Fibroblast of lung (primary cell): ENCODE measurements at places on chromosomes 5 and 9.

- DNase-seq = peak; percentile 53
Measured at GRCh38 chr5:159906463-159906862, 9.8 kb upstream of the ADRA1B start.

- DNase-seq = no peak
Measured at GRCh38 chr5:11483630-11484029, 420.6 kb downstream of the CTNND2 start.

DNA sequence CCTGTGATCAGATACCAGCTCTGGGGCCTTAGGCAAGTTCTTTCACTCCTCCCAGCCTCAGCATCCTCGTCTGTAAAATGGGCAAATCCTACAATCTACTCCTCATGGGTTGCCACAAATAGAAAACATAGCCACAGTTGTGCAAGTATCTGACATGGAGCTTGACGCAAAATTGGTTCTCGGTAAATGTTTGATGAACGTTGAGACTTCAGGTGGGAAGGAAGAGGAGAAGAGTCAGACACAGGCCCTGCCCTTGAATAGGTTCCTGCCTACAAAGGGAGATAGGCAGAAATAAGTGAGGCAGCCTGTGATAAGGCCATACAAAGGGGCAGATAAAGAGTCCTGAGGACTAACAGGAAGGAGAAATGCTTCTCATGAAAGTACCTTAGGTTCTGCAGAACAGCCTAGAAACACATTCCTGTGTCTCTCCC is 26.1 kb upstream of the CPEB4 start:
- DNase-seq = no peak

- DNase-seq = no peak
Measured at GRCh38 chr9:117677572-117677971, 26.6 kb upstream of the TLR4 start.

DNA sequence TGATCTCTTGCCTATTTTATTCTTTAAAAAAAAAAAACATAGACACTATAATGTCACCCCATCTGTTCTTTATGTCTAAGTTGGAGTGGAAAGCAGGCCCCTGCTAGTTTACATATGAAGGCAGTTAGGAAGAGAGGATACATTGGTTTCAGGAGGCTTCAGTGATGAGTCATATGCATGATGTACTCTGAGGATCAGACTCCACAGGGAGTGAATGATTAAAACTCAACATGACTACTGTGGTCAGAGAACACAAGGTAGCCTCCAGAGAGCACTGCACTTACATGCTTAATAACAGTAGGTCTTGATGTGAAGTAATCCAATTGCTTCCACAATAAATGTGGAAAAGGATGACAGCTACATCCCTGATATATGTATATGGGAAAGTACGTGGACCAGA is 22.7 kb upstream of the FSTL4 start:
- DNase-seq = peak; percentile 59

DNA sequence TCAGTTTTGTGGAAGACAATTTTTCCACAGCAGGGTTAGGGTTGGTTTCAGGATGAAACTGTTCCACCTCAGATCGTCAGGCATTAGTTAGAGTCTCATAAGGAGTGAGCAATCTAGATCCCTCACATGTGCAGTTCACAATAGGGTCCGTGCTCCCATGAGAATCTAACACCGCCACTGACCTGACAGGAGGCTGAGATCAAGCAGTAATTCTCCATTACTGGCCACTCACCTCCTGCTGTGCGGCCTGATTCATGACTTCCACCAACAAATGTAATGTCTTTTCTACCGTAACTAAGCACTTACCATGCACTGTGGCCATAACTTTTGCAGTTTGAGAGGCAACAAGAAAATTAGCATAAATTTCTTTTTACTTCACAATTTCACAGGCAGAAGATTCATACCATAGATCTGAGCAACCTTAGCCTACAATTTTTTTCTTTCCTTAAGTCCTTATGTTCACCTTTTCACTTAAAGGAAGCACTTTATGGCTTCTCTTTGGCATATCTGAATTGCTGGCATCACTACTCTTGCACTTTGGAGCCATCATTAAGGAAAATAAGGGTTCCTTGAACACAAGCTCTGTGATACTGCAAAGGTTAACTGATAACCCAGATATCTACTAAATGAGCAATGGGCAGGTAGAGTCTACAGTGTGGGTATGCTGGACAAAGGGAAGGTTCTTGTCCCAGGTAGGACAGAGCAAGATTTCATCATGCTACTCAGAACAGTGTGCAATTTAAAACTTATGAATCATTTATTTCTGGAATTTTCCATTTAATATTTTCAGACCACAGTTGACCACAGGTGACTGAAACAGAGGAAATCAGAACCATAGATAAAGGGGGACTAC is 83.0 kb upstream of the IFNK start:
- no peak for DNase-seq

GRCh38 chr5:147479444-147479843 is 30.4 kb downstream of the DPYSL3 start:
- peak; percentile 72 for DNase-seq

DNA sequence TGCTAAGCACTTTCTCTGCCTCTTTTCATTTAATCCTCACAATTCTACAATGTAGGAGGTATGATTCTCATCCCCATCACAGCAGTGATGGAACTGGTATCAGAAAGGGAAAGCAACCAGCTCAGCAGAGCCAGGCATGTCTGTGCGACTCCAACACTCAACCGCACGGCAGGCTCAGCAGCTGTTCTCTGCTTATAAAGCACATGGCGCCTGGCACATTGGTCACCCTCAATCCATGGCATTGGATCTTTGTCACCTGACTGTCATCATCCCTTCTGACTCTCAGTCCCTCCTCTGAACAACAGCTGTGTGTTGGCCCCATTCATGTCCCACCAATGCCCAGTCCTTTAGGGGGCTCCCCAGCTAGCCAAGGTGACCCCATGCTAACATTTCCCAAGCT is 45.1 kb upstream of the HAND1 start:
- DNase-seq = no peak

DNA sequence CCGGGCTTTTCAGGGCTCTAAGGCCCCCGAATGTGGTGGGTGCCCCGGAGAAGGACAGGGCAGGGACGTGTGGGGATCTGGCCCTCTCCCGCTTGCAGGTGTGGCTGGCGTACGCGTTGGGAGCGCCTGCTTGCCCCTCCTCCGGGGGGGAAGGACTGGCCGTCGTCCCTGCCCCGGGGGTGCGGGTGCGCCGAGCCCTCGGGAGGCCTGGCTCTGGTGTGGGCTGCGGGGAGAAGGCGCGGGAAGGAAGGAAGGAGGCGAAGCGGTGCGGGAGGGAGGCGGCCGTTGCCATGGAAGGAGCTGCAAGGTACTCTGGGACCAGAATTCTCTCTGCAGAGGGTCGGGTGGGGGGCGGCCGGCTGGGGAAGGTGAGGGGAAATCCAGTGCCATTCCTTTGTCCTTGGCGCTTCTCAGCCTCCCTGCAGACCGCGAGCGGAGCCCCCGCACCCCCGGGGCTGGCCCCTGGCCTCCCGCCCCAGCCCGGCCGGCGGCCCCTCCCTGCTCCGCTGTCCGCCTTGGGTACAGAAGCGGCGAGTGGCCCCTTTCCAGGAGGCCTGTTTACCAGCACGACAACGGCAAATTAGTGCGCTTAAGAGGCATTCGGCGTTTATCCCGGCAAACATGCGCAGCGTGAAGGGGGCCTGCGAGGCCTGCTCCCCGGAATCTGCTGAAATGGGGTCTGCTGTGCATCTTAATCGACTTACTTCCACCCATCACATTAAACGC is 67.1 kb upstream of the UNC5A start:
- DNase-seq = no peak

DNA sequence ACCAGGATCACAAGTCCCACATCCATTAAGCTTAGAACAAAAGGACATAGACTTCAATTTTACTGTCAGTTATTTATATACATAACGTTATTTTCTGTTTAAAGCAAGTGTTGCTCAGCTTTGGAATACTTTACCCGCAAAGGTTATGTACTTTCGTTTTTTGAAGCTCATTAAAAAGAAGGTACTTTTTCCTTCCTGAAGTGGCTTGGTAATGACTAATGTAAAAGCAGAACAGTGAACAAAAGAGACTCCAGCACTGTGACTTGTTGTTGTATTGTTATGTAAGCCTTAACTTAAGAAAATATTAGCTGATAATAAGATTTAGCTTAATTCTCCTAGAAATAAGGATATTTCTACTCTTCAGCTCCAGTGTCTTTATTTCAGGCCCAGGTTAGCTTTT is 97.3 kb upstream of the SLCO6A1 start:
- no peak for DNase-seq
